ENCODE measurements at places on chromosomes 1 and 21.
A peak's percentile ranks its signal among the peaks of the same experiment; 100 is the strongest.

GRCh38 chr1:223423641-223424233 lies 30.5 kb downstream of the CCDC185 start:
- no peak for DNase-seq

DNA sequence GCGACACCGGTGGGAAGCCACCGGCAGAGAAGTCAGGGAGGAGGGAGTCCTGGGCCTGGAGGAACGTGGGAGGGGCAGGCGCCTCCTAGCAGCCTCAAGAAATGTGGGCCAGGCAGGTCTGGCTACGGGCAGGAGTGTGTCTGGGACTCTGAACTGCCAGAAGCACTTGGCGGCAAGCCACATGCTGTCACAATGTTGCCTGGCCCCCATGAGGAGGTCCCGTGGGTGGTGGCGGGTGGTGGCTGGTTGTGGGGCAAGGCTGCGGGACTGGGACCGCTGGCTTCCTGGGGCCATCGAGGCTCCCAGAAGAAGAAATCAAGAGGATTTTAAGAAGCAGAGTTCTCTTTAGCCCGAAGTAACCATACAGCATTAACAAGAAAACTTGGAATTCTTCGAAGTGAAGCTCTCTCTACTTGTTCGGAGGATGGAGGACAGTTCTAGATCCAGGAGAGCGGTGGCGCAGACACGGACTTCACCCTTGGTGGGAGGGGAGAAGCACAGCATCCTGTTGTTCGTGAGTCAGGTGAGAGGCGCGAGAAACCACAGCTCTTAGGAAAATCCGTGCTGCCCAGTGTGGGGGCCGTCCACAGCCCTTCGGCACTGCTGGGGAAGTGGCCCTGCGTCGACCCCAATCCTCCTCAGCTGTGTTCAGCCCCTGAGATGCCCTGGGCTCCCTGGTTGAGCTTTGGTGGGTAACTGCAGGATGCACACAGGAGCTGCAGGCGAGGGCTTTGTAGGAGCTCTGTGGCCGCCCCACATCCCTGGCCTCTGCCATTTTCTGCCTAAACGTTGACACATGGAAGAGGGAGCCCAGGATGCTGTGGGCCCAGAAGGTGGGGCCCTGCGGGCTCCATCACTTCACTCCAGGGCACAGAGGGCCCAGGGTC lies 12.4 kb downstream of the SKI start:
- no peak for DNase-seq

DNA sequence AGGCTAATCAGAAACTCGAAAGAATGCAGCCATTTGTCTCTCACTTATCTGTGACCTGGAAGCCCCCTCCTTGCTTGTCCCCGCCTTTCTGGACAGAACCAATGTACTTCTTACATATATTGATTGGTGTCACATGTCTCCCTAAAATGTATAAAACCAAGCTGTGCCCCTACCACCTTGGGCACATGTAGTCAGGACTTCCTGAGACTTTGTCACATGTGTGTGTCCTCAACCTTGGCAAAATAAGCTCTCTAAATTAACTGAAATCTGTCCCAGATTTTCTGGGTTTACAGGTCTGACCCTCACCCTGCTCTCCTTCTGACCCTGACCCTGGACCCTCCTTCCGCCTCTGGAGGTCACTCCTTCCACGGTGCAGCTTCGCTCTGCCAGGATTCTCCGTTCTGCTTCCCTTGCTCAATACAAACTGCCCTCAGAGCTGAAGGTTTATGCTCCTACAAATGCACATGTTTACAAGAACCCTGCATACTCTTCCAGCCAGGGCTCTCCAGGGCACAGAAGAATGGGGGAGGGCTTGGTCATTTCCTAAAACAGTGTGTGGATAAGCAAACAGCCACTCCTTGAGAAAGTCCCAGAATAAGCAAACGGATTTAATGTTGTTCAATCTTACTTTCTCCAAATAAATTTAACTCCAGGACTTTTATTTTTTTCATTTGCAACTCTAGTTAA lies 160.5 kb downstream of the ACTL8 start:
- no peak for DNase-seq

- no peak for DNase-seq
Measured at GRCh38 chr1:182149411-182149965, 88.0 kb upstream of the ZNF648 start.

GRCh38 chr1:150887018-150887417 lies at the start of gene CTXND2:
CTXND2 (plus strand) TSS chr1:150887136; CDS start chr1:150912315, 25,179 bp downstream.
- no peak for DNase-seq

DNA sequence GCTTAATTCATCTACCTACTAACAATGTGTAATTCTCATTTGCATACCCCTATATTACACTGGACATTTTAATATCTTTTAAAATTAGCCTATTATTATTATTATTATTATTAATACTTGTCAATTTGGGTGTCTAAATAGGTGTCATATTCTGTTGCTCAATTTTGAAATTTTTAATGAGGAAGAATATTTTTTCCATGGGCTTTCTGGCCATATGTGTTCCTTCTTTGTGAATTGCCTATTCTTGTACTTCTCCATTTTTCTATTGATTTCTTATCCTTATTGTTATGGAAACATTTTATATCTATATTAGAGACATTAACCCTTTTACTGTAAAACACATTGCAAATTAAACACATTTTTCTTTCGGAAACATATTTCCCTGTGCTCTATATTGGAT lies 6.4 kb upstream of the NIBAN1 start:
- no peak for DNase-seq

DNA sequence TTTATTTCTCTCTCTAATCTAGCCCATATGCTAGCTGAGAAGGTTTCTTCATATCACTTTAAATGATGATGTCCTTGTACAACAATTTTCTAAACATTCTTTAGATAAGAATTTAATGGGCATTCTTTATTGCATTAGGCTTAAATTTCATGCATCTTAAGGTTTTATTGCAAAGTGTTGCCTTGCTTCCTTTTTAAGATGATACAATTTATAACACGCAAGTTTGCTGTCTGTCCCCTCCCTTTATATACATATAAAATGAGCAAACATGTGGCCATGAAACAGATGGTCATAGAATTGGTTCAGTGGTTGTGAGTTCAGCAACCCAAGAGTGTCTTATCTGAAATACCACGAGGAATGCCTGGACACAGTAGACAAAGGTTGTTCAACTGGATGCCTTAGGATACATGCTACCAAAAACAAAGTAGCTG lies 12.1 kb downstream of the NBPF3 start:
- DNase-seq, result no peak

DNA sequence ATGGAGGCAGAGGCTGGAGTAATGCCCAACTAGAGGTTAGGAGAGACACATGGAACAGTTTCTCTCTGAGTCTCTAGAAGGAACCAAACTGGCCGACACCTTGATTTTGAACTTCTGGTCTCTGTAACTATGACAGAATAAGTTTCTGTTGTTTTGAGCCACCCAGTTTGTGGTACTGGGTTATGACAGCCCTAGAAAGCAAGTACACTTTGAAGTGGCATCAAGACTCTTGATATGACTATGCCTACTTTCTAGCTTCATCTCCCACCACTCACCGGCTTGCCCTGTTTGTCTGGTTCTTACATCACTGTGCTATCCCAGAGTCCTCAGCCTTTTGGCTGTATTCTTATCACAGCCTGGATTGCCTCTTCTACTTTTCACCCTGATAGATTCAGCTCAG lies 230.3 kb upstream of the USP24 start:
- DNase-seq, result no peak

DNA sequence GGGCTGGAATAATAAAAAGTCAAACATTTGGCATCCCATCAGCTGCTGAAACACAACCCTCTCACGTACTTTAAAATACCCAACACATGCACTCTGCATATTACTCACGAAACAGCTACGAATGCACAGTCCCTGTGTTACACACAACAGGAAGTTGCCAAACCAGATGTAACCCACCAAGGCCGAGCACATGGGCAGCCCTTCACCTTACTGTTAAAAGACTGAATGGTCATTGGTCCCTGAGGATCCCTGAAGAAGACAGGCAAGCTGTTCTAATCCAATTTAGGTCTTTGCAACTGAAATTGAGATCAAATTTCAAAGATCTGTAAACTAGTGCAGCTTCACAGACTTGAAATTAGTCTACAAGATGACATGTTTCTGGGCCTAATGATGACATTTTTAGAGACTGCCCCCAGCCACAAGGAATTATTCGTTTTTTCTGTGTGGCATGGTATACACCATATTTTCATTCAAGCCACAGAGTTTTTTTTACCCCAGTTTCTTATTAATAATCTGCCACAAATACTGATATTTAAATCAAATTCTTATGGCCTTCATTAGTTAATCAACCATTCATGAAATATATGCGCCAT lies 25.6 kb upstream of the IER5 start:
- DNase-seq, result peak; percentile 18

DNA sequence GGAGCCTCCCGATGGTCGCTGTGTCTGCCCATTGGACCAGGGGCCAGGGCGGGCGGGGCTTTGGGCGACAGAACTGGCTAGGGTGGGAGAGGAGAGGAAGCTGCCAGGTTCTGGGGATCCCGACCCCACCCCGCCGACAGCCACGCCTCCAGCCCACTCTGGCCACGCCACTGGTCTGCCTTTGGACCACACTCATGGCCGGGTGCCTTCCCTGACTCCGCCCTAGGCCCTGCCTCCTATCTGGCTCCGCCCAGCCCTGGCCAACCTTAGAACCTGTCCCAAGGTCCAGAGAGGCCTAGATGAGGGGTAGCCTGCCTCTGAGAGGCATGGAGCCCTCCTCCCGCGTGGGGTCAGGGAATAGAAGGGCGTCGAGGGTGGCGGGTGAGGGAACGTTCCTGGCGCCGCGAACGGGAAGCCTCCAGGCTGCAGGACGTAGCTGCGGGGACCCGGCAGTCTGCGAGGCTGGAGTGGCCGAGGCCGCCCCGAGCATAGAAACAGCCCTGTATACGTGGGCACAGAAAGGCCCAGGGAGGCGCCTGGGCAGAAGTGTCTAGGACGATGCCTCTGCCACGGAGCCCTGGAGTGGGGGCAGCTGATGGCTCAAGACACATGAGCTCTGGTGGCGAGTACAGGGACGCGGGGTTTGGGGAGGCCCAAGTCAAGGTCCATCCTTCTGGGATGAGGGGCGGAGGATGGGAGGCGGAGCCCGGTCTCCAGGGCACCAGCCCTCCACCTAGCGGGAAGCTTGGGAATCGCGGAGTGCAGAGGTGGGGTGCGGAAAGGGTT lies 11.5 kb upstream of the COL16A1 start:
- DNase-seq, result no peak

DNA sequence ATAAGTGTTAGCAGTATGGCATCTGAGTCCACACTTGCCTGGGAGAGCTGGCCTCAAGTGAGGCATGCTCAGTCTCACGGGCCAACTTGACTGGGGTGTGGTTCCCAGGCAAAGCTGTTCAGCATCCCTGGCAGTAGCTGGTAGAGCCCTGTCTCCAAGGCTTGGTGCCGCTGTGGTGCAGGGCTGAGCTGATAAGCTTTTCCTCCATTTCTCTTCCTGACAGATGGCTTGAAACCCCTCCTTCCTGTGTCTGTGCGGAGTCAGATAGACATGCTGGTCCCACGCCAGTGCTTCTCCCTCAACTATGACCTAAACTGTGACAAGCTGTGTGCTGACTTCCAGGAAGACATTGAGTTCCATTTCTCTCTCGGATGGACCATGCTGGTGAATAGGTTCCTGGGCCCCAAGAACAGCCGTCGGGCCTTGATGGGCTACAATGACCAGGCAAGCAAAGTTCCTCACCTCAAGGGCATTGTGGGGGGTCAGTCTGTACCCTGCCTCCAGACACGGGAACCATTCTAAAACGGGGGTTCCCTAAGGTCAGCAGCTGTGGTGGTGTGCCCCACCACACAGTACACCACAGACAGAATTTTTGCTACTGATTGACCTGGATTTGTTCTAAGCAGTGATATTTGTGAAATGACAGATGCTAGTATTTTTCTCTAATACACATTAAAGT lies 13.7 kb upstream of the MIIP start:
- DNase-seq, result no peak

DNA sequence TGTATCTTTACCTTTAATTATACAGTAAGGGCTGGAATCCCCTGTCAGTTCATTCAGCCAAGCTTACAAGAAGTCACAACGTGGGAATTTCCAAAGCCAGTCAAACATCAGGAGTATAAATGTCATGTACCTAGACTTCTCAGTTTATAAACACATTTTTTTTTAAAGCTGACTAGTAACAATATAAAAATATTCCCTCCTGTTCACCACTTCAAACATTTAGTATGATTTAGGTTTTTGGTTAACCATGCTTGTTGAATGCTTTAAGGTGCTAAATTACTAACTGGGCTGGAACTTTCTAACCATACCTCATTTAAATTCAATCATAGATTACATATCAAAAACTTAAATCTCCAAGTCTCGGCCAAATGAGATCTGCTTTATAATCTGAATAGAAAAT lies 44.0 kb downstream of the JAK1 start:
- no peak for DNase-seq

- DNase-seq, result no peak
Measured at GRCh38 chr21:35227786-35228185, 178.7 kb upstream of the RUNX1 start.

- no peak for DNase-seq
Measured at GRCh38 chr1:43531906-43532584, 1.4 kb downstream of the PTPRF start.

GRCh38 chr1:18440385-18441226 lies 40.1 kb upstream of the KLHDC7A start:
- DNase-seq, result no peak

GRCh38 chr1:219385787-219386427 lies 212.2 kb downstream of the LYPLAL1 start:
- DNase-seq, result no peak

DNA sequence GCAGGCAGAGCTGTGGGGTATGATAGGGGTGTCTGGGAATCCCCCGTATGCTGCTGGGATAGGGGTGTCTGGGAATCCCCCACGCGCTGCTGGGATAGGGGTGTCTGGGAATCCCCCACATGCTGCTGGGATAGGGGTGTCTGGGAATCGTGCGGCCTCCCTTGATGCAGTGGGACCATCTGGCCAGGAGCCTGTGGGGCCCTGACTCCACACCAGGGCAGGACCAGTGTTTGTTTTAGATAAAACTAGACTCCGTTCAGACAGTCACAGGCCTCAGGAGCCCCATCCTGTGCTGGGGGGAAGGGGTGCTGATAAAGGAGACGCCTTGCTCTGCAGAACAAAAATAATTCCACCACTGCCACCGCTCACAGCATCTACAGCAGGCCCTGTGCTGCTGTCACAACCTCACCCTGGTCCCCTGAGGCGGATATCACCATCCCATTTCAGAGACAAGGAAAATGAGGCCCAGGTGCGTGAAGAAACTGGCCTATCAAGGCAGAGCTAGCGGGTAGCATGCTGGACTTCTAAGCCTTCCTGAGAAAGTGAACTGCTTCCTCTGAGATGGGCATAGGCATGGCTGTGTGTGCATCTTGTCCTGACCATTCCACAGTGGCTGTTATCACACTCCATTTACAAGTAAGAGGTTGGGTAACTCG lies 24.0 kb downstream of the ECE1 start:
- no peak for DNase-seq

GRCh38 chr1:18341291-18342069 lies 139.2 kb upstream of the KLHDC7A start:
- no peak for DNase-seq

Data from stimulated activated CD8-positive, alpha-beta memory T cell treated with anti-CD3 and anti-CD28 coated beads, Interleukin-15, amount 100 ng/mL, for 4 hours (primary cell).